ENCODE measurements at places on chromosomes 1 and 21. TPM values are rescaled to one million over a fixed set of nuclear protein-coding genes. Genes with fewer than 3 reads are reported as not detected.
A peak's percentile ranks its signal among the peaks of the same experiment; 100 is the strongest.

DNA sequence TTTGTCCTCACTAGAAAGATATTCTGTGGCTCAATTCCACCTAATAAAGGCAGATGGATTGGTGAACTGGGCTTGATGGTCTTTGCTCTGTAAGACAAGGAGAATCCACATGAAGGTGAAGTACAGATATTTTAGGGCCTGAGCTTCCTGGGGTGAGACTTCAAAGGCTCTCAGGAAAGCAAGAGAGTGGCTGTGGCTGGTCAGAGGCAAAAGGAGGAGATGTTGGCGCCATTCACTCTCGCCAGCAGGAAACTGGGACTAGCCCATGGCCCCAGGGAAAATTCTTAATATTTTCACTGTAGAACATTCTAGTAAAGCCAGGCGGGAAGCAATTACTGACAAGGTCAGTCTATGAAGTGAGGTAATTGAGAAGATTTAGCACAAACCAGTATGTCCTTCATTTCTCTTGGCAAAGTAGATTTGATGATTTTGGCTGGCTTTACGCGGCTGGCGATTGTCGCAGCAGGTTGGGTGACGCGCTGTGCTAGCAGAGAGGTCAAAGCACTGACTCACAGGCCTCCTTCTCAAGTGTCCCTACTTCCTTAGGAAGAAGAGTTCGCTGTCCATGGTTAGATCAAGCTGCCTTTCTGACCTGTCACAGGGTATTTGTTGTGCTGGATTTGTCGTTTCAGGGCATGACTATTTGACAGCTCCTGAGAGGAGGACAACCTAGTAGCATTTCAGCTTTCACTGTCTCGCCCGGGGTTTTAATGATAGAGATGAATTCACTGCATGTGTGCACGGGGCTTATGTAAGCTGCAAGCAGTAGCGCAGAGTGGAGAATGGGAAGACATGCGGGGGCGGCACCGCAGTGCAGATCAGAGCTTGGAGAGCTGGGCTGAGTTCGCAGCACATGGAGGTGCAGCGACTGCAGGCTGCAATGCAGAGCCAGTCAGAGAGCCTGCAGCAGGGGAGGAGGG, 32.7 kb downstream of the XCL1 start:
- DNase-seq = no peak
- no peaks in the 10 kb centered on the region for H3K27me3 ChIP-seq
- H3K4me3 ChIP-seq = no peak overlapping the region
- no peaks in the 10 kb centered on the region for H3K36me3 ChIP-seq
- no peaks in the 10 kb centered on the region for H3K4me1 ChIP-seq
- H3K27ac ChIP-seq = no peak overlapping the region

- no peaks in the 10 kb centered on the region for H3K27me3 ChIP-seq
- no peak overlapping the region for H3K4me3 ChIP-seq
- H3K27ac ChIP-seq = no peak overlapping the region
- no peaks in the 10 kb centered on the region for H3K36me3 ChIP-seq
- H3K4me1 ChIP-seq = no peaks in the 10 kb centered on the region
- no peak for DNase-seq
Measured at GRCh38 chr1:204321665-204322064, 38.1 kb downstream of the PLEKHA6 start.

DNA sequence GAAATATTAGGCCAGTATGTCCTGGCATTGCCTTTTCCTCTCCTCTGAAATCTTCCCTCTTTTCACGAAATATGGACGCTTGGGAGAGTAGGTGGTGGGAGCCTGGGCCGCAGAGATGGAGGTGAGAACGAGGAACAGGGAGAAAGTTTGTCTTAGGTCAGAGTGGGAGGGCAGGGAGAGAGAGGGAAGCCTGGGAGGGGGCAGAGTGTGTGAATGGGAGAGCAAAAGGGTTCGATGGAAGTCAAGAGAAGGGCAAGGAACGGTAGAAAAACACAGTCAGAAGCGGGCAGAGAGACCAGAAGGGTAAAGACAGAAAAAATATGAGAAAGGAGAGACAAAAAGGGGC, 1.2 kb downstream of the TRABD2B start:
- no peaks in the 10 kb centered on the region for H3K36me3 ChIP-seq
- no peak for DNase-seq
- H3K4me3 ChIP-seq = peak overlapping the region; percentile 76
- no peaks in the 10 kb centered on the region for H3K27me3 ChIP-seq
- H3K4me1 ChIP-seq = peaks cover 49% of the 10 kb centered on the region
- peak overlapping the region; percentile 57 for H3K27ac ChIP-seq

GRCh38 chr1:31038360-31038759, 27.2 kb downstream of the PUM1 start:
- H3K27ac ChIP-seq = no peak overlapping the region
- no peaks in the 10 kb centered on the region for H3K36me3 ChIP-seq
- DNase-seq = no peak
- H3K4me1 ChIP-seq = peaks cover 4% of the 10 kb centered on the region
- no peak overlapping the region for H3K4me3 ChIP-seq

- H3K27me3 ChIP-seq = peaks cover 11% of the 10 kb centered on the region
- H3K27ac ChIP-seq = no peak overlapping the region
- peak; percentile 61 for DNase-seq
Measured at GRCh38 chr1:47235241-47235681, 3.2 kb upstream of the TAL1 start.

GRCh38 chr1:208058756-208059155, 147.8 kb upstream of the CD34 start:
- H3K4me1 ChIP-seq = peaks cover 10% of the 10 kb centered on the region
- no peak overlapping the region for H3K4me3 ChIP-seq
- DNase-seq = no peak
- no peaks in the 10 kb centered on the region for H3K27me3 ChIP-seq
- no peak overlapping the region for H3K27ac ChIP-seq

DNA sequence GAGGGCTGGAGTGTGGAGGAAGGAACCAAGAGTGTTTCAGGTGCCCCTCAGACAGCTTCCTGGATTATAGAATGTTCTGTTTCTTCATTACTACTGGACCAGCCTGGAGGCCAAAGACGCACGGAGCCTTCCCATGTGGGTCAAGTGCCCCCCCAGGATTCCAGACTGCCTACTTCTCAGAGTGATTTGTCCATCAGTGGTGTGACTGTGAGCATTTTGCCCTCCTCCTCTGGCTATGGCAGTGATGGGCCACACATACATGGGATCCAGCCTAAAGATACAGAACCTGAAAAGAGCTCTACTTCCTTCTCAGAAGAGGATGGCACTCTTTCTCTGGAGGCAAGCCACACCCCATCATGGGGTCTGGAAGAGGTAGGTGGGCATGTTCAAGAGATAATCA, 64.9 kb downstream of the MACF1 start:
- H3K4me1 ChIP-seq = peaks cover 19% of the 10 kb centered on the region
- no peaks in the 10 kb centered on the region for H3K36me3 ChIP-seq
- no peak for DNase-seq

DNA sequence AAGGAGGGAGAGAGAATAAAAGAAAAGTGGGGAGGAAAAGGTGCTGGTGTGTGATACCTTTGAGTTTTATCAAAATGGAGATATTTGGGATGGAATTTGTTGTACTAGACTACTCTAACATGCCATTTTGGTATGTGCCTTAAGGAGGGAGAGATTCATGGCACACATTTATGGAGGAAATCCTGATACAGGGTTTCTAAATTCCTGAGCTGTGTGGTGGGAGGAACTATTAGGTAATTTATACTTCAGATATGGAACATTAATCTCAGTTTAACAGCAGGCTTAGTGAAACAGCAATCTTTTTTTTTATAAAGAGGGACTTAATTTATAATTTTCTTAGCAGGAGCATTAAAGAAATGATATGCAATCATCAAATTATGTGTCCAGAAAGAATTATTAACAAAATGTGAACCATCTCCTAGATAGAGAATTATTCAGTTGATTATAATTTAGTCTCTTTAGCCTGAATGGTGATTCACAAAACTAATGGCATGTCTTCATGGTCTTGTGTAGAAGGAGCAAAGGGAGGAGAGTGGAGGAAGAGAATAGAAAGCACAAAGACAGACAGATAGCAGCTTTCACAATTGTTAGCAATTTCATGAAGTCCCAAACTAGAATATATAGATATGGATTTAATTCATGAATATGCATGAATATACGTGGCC, 301.6 kb downstream of the HLX start:
- H3K4me3 ChIP-seq = no peak overlapping the region
- H3K27me3 ChIP-seq = no peaks in the 10 kb centered on the region
- DNase-seq = no peak

DNA sequence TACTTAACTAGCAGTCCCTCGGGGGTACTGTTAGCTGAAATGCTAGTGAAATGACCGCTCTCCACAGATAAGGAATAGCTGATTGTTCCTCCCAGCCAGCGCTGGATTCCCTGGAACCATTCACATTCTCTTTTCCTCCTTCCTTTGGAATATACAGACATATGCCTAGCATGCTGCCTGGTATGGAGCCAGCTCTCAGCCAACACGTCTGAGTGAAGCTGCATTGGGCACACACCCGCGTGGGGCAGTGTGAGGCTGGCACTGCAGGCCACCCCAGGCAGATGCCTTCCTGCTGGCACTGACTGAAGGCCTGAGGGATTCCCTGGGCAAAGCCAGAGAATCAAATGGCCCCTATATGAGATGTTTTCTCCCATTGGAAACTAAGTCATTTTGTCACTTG, 66.7 kb downstream of the TLR5 start:
- no peaks in the 10 kb centered on the region for H3K27me3 ChIP-seq
- H3K4me3 ChIP-seq = no peak overlapping the region
- no peaks in the 10 kb centered on the region for H3K36me3 ChIP-seq
- no peak for DNase-seq
- peaks cover 2% of the 10 kb centered on the region for H3K4me1 ChIP-seq

DNA sequence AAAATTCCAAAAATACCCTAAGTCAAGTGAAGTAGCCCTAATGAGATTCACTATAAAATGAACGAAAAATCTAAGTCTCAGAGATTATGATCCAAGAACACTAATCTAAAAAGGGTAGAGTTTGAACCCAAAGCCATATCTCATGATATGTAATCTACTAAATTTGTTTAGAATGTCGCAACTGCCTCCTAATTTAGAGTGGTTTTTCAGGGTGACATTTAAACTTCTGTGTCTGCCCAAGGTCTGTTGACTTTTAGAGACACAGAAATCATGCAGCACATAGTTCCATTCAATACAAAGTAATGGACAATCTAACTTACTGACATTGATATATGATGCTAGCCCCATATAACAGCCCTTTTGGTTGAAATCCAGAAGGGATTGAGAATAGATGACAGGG, 28.9 kb downstream of the FMO3 start:
- H3K4me1 ChIP-seq = peaks cover 2% of the 10 kb centered on the region
- no peak overlapping the region for H3K27ac ChIP-seq
- no peak for DNase-seq
- H3K27me3 ChIP-seq = no peaks in the 10 kb centered on the region

DNA sequence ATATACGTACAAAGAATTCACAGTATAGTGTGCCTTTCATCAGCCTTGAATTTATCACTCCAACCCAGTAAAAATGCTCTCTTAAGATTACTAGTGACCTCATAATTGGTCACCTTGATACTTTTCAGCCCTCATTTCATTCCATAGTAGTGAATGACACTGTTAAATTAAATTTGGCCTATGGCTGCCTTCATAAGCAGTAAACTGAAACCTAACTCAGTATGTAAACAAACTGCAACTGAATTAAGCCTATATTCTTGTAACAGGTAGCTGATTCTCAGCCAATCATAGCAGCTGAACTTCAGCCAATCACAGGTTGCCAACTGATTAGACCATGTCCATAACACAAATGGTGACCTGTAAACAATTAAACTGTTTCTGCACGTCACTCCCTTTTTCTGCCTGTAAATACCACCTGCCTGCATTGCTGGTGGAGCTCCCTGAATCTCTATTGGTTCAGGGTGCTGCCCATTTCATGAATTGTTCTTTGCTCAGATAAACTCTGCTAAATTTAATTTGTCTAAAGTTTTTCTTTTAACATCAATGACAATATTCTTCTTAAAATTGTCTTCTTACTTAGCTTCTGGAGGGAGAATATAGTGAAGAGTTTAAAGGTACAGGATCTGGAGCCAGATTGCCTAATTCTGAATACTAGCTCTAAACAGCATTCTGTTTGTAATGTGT, 24.0 kb upstream of the CAMSAP2 start:
- no peaks in the 10 kb centered on the region for H3K36me3 ChIP-seq
- no peak overlapping the region for H3K27ac ChIP-seq
- H3K27me3 ChIP-seq = no peaks in the 10 kb centered on the region

GRCh38 chr1:7266561-7266960, 481.3 kb downstream of the CAMTA1 start:
- H3K4me3 ChIP-seq = no peak overlapping the region
- H3K4me1 ChIP-seq = peaks cover 18% of the 10 kb centered on the region
- no peak for DNase-seq
- H3K27me3 ChIP-seq = no peaks in the 10 kb centered on the region
- peak overlapping the region; percentile 79 for H3K27ac ChIP-seq
- no peaks in the 10 kb centered on the region for H3K36me3 ChIP-seq

- no peaks in the 10 kb centered on the region for H3K4me1 ChIP-seq
- H3K4me3 ChIP-seq = no peak overlapping the region
- H3K27me3 ChIP-seq = no peaks in the 10 kb centered on the region
- no peak for DNase-seq
- no peak overlapping the region for H3K27ac ChIP-seq
Measured at GRCh38 chr1:168686666-168687065, 42.3 kb downstream of the DPT start.

- DNase-seq = no peak
- H3K4me3 ChIP-seq = no peak overlapping the region
- H3K36me3 ChIP-seq = no peaks in the 10 kb centered on the region
- H3K27ac ChIP-seq = no peak overlapping the region
- no peaks in the 10 kb centered on the region for H3K4me1 ChIP-seq
Measured at GRCh38 chr1:185849014-185849413, 114.8 kb downstream of the HMCN1 start.

GRCh38 chr1:222034790-222035189, 292.9 kb upstream of the DUSP10 start:
- no peaks in the 10 kb centered on the region for H3K36me3 ChIP-seq
- no peak overlapping the region for H3K4me3 ChIP-seq
- H3K4me1 ChIP-seq = no peaks in the 10 kb centered on the region
- H3K27ac ChIP-seq = no peak overlapping the region

Gene FCMR
- total RNA-seq = 0.70 TPM

Gene KRTAP10-6
- total RNA-seq = not detected

Gene TNFRSF18
- total RNA-seq = not detected

Gene STPG1
- 2.9 TPM for total RNA-seq

Gene CHI3L2
- total RNA-seq = 0.23 TPM

Gene TMOD4
- total RNA-seq = not detected

Gene OR2L3
- 0.05 TPM for total RNA-seq

Gene PTPN22
- total RNA-seq = 1.5 TPM

Gene C1QC
- 57.6 TPM for total RNA-seq
